GOT3 (cell line): ENCODE measurements at places on chromosomes 6 and 20.

- no peak for DNase-seq
Observed at GRCh38 chr6:163580311-163581030, 166.0 kb downstream of the QKI start.

DNA sequence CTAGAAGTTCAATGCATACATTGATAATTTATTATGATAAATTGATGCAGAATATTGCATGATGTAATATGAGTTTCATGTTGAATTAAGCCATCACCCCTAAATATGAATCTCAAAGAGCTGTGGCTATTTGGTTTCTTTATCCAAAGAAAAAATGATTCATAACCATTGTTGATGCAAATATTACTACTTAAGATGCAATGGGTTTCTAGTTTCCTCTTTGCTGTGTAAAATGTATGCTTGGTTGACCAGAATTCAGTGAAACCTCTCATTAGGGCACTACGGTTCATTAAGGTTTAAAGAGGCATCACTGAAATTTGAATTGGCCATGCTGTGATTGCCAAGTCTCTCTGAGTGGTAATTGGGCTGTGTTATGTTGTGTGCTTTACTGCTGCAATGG lies 492.5 kb upstream of the FLRT3 start:
- no peak for DNase-seq

- DNase-seq, result no peak
Observed at GRCh38 chr20:38673725-38674091, 50.6 kb upstream of the SLC32A1 start.

- DNase-seq, result no peak
Observed at GRCh38 chr6:1372690-1373089, 16.7 kb upstream of the FOXF2 start.

DNA sequence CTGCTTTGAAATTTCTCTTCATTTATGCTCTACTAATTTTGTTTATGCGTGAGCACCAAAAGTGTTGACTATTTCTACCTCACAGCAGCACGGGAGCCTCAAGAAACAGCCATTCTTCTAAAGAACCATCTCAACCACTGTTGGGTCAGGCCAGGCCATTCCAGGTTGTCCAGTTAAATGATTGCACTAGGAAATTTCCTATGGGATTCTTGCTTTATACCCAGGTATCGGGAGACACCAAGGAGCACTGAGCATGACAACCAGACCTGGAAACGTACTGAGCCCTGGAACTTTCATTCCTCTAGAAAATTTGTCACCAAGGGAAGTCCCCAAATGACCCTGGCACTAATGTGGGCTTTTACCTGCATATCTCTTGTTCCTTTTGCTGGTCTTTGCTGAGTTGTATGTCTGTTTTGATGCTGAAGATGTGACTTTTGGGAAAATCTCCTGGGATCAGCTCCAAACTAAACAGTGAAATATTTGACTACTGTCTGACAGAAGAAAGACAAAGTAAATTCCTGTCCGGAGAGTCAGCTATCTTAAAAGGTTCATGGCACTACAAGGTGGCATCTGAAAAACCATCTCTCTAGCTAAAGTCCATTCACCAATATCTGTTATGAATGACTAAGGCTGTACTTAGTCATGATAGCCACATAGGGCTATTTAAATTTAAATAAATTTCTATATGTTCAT lies 70.5 kb downstream of the SNAP25 start:
- DNase-seq, result no peak
